ENCODE measurements at places on chromosomes 5 and 9. TPM values are rescaled to one million over a fixed set of nuclear protein-coding genes. Genes with fewer than 3 reads are reported as not detected.

GRCh38 chr9:75891277-75891741 is 836 bp downstream of the PCSK5 start:
- no peaks in the 10 kb centered on the region for H3K27me3 ChIP-seq
- peak; percentile 22 for DNase-seq
- H3K27ac ChIP-seq, result peak overlapping the region; percentile 83
- H3K36me3 ChIP-seq, result no peaks in the 10 kb centered on the region
- H3K4me3 ChIP-seq, result peak overlapping the region; percentile 80

- no peaks in the 10 kb centered on the region for H3K36me3 ChIP-seq
- H3K27ac ChIP-seq, result peak overlapping the region; percentile 52
- H3K4me3 ChIP-seq, result no peak overlapping the region
- H3K4me1 ChIP-seq, result peaks cover 21% of the 10 kb centered on the region
- H3K27me3 ChIP-seq, result no peaks in the 10 kb centered on the region
- no peak for DNase-seq
These were observed 20.5 kb downstream of the SLC1A1 start for GRCh38 chr9:4510546-4511322.

DNA sequence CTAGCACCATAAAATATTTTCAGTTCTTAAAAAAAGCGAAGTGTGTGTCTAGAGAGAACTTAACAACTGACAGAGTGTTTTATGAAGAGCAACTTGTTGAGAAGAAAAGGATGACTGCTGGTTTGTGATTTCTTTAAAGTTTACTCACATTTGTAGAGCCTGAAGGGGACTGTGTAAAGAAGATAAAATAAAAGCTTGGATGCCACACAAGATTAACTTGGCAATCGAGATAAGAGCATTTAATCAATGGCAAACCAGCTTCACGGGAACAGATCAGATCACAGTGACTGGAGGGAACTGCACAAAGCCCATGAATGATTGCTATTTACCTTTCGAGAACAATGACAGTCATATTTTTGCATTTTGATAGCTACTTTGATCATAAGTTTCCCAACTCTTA is 2013.1 kb upstream of the CDH9 start:
- no peaks in the 10 kb centered on the region for H3K36me3 ChIP-seq
- no peaks in the 10 kb centered on the region for H3K27me3 ChIP-seq
- H3K27ac ChIP-seq, result no peak overlapping the region
- H3K4me3 ChIP-seq, result no peak overlapping the region

DNA sequence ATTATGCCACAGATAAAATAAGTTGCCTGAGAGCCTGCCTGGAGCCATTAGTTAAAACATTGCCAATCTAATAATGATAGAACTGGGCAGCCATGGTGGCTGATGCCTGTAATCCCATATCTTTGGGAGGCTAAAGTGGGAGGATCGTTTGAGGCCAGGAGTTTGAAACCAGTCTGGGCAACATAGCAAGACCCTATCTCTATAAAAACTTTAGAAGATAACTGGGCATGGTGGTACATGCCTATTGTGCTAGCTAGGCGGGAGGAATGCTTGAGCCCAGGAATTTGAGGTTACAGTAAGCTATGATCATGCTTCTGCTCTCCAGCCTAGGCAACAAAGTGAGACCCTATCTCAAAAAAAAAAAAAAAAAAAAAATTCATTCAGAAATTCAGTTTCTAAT is 52.6 kb downstream of the RAI14 start:
- DNase-seq, result no peak
- no peak overlapping the region for H3K4me3 ChIP-seq
- H3K27ac ChIP-seq, result no peak overlapping the region
- H3K4me1 ChIP-seq, result peaks cover 18% of the 10 kb centered on the region

DNA sequence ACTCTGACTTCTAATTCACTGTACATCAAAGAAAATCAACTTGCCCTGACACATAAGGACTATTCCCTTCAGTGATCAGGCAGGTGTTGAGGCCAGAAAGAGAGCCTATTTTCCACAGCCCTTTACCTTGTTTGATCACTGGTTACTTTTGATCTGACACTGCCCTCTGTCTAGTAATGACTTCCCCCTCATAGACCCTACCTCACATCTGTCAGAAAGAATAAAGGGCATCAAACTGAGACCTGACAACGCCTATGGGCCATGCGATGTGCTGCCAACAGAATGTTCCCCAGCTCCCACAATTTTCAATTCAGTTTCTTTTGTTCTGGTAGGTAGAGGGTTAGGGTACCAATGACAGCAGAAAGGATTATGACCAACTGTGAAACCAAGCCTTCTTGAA is 47.7 kb downstream of the FBXL17 start:
- H3K36me3 ChIP-seq, result no peaks in the 10 kb centered on the region
- H3K4me1 ChIP-seq, result peaks cover 3% of the 10 kb centered on the region
- H3K27me3 ChIP-seq, result no peaks in the 10 kb centered on the region
- no peak overlapping the region for H3K4me3 ChIP-seq

- H3K36me3 ChIP-seq, result no peaks in the 10 kb centered on the region
- no peaks in the 10 kb centered on the region for H3K27me3 ChIP-seq
- H3K27ac ChIP-seq, result no peak overlapping the region
- no peak for DNase-seq
These were observed 114.4 kb downstream of the SLC12A2 start for GRCh38 chr5:128197896-128198522.

DNA sequence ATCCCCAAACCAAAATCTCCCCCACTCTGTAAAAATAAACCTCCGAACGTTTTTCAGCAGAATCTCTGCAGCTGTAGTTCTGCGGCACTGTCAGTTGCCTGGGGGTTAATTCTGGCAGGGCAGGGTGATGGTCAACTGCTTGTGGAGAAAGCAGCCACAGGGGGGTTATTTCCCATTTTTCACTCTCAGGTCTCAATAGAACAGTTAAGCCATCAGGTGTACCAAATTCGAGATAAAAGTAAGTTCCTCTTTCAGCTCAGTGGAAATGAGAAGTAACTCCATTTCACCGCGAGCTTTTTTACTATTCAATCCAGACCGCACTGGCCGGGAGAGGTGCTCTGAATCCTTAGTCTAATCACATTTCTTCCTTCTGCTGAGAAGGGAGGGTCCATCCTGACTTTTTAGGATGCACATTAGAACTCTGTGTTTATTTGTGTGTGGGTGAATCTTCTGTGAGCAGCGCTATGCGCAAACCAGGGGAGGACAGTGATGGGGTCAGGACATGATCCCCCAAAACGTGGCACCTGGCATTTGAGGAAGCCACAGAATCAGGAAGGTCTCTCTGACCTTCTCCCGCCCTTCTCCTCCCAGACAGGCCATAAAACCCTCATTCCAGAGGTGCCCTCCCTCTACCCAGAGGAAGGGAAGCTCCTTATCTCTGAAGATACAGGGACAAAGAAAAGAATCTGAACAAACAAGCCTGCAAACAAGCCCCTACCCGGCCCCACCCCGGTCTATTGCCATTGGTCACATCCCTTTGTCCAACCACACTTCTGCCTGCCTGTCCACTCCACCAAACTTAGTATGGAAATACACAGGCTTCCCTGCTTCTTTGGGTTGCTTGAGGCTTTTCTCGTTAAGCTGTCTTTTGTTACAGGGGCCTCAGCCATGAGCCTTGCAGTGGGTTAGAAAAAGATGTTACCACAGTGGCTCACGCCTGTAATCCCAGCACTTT is 229.0 kb downstream of the ROR2 start:
- H3K27ac ChIP-seq, result no peak overlapping the region
- H3K4me3 ChIP-seq, result no peak overlapping the region
- no peaks in the 10 kb centered on the region for H3K27me3 ChIP-seq

The TMEM252 gene
- total RNA-seq, result not detected

The BTNL8 gene
- not detected for total RNA-seq

Data from body of pancreas (tissue), 4 donors.